Left hindlimb (tissue), 1 donor: ENCODE measurements at places on chromosomes 12 and 14.

GRCh38 chr14:94423453-94424056 lies 29.0 kb downstream of the SERPINA11 start:
- peak; percentile 57 for DNase-seq

DNA sequence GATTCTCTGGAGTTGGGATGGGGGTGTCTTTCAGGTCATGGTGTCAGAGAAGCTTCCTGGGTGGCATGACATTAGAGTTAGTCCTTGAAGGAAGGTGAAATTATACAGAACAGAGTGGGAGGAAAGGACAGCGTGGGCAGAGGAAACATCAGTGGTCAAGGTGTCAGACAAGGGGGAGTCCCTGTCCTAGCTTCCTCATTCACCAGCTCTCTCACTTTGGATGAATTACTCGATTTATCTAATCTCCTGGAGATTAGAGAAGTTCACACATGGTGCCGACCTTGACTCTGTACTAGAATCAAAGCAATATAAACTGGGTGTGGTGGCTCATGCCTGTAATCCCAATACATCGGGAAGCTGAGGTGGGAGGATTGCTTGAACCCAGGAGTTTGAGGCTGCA lies 492.9 kb downstream of the VRK1 start:
- no peak for DNase-seq

DNA sequence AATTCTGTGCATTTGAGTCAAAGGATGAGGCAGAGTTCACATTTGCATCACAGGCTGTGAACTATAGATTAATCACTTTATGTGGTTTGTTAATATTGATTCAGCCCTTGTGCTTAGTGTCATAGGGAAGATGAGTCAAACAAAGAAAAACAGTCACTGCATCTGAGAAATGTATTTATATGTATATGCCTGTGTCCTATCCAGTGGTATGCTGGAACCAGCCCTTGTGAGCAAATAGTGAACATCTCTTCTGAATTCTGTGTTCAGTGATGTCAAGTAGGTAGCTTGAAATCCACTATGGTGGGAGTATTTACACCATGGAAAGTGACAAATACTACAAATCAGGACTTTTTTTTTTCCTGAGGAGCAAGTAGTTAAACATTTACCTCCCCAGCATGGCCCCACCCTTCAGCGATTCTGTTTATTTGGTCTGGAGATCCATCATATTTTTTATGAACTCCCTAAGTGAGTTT lies 128.5 kb downstream of the HMGA2 start:
- DNase-seq: no peak

DNA sequence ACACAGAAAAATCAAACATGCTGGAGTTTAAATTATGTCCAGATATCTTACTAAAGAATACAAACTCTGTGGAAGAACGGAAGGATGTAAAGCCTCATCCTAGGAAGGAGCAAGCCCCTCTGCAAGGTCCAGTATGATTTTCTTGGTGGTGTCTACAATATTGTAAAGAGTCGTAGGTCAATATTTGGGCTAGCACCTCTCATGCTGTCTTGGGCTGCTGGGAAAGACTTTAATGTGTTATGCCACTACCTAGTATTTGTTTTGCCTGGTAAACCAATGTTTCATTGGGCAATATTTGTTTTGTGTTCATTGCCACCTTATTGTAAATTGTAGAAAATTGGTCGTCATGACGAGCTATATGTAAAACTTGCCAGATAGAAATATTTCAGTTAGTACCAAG lies 26.6 kb downstream of the RESF1 start:
- DNase-seq: no peak

DNA sequence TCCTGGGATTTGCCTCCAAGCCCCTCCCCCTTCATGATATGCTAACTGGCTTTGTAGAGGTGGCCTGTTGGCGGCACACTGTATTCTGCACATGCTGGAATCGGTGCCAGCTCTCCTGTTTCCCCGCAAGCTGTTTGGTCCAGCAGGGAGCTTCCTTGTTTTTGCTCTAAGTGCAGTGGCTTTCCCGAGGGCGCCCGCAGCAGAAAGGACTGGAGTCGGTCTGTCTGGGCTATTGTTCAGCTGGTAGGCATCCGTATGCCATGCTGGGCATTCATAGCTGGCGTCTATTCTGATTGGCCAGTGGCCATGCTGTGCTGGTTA lies 88.9 kb upstream of the MED13L start:
- DNase-seq: no peak
